ENCODE measurements at places on chromosomes 13 and 19.
A peak's percentile ranks its signal among the peaks of the same experiment; 100 is the strongest.

DNA sequence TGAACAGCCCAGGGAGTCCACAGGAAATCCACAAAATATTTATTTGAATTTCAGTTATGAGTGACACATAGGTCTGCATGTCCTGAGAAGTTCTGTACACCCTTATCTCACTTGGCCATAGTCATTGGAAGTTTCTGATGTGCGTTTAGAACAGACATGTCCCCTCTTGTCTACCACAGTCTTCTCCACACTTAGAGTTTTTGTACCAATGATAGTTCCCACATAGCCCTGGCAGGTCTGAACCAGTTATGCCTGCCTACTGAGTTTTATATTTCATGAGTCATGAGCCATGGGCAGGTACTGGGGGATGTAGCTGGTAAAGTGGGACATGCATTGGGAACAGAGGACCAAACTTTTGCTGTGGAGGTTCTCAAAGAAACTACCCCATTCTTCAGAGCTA is 11.3 kb downstream of the ZNF132 start:
- no peak for DNase-seq

DNA sequence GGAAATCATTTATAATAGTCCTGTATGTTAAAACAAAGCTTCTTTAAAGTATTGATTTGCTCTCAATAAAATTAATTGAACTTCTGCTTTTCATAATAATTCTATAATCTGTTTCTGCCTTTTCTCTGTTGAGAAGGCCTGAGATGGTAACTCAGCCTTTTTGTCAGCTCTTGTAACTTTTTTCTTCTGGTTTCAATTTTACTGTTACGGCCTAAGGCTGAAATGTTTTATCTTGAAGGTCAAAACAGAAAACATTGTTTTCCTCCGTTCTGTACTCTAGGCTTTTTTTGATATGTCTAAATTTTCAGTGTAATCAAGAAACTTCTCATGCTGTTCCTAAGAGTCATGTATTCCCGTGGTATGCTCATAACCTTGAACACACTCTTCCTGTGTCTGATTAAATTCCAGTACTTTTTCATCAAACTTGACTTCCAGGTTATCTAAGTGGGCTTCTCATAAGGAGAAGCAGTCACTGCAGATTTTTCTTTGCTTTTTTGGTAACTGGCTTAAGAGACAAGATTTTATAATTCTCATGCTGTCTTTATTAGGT is 7.6 kb upstream of the NAXD start:
- no peak for DNase-seq

DNA sequence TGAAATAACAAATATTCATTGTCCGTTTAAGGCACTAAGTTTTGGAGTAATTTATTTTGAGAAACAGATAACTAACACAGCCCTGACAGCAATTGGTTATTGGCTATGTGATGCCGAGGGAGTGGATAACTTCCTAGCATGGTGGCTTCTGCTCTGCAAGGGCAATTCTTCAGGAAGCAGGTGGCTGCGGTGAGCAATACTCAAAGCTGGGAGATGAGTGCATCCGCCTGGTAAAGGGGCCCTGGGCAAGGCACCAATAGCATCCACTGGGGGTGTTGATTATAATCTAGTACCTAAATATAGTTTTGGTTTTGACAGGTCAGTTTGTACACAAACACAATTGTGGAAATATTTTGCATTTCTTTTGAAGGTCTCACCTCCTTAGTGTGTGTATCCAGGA is 41.0 kb downstream of the CCDC70 start:
- no peak for DNase-seq

DNA sequence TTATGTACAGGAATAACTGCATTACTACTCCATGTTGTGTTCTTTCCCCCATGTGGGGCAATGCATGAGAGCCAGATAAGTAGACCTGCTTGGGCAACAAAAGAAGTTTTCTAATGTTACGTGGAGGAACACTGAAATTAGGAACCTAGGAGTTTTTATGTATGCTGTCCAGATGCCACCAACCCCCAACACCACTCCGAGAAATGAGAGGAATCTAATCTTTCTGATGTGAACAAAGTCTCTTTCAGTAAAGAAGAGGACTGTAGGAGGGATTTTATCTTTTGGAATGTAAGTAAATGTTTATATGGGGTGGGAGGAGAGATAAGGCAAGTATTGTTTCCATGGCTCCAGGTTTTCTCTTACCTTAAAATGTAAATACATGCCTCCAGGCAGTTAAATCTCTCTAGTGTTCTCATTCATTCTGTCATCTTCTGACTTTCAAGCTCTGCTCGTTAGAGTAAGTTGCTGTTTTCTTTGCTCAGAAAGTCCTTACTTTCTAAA is 820.6 kb downstream of the PCDH17 start:
- no peak for DNase-seq

- no peak for DNase-seq
These were observed 251.0 kb downstream of the KLF12 start for GRCh38 chr13:73883162-73883561.

GRCh38 chr19:53871454-53871853 is 3.8 kb downstream of the MYADM start:
- no peak for DNase-seq

DNA sequence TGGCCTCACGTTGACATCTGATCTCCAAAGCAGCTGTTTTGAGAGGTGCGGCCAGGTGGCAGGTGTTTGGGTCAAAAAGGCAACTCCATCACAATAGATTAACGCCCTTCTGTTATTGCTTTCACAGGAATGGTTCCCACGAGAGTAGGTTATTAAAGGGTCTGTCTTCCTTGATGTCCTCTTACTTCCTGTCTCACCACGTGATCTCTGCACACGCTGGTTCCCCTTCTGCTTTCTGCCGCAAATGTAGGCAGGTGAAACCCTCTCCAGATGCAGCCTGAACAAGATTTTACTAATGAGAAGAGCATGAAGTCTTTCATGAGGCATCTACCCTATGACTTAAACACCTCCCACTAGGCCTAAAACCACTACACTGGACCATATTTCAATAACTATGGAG is 22.8 kb upstream of the ZNF564 start:
- no peak for DNase-seq

- no peak for DNase-seq
These were observed 17.9 kb downstream of the BTBD2 start for GRCh38 chr19:1997353-1998233.

- DNase-seq, result no peak
These were observed 181.4 kb upstream of the TUBA3C start for GRCh38 chr13:19362946-19363510.

DNA sequence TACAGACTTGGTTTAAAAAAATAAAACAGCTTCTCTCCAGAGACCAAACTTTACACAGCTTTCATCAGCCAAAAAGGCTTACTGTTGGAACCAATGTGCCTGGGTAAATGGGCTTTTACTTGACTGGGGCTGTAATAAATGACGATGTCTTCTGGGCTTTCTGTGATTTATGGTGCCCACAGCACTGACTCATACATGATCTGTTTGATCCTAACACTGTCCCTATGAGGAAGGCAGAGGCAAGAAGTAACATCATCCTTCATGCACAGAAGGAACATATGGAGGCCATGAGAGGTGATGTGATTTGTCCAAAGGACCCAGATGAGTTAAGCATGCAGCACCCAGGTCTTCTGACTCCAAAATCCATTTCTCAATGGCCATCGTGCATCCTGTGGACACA is 77.4 kb downstream of the DOCK9 start:
- DNase-seq, result no peak

DNA sequence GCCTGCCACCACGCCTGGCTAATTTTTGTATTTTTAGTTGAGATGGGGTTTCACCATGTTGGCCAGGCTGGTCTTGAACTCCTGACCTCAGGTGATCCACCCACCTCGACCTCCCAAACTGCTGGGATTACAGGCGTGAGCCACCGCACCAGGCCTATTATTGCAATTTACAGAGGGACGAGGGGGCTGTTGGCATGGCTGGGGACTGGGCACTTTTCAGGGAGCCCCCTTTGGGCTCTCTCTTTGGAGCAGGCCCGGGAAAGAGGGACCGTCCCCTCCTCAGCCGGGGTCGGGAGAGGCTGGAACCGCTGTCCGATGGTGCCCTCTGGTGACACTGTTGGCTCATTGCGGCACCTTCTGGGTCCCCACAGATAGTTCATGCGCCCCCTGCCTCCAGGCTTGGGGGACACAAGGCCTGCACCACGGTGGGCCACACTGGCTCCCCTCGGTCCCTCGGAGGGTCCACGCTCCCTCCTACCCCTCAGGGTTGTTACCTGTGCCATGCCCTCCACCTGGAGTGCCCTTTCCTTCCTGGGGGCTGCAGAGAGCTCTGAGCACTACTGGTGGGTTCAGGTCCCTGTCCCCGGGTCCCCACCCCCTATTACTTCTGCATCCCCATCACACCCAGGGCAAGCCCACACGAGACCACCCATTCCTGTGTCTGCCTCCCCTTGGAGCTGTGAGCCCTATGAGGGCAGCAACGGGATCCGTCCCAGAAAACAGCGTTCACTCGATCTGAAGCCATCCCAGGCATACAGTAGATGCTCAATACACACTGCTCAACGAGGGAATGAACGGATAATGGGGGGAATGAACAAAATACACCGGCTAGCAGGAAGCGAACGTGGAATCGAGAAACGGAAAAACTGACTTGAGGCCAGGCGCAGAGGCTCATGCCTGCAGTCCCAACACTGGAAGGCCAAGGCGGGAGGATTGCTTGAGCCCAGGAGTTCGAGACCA is 12.5 kb downstream of the FEM1A start:
- DNase-seq, result peak; percentile 38

GRCh38 chr13:89239361-89240127 is 1568.4 kb downstream of the SLITRK5 start:
- no peak for DNase-seq

GRCh38 chr19:39307046-39307821 is 11.0 kb downstream of the IFNL1 start:
- DNase-seq, result no peak

GRCh38 chr19:39277598-39277997 is 9.4 kb downstream of the IFNL2 start:
- DNase-seq, result no peak

GRCh38 chr13:104831831-104832230 is 1703.6 kb downstream of the EFNB2 start:
- no peak for DNase-seq

GRCh38 chr19:15893477-15893876 is 4.4 kb downstream of the CYP4F2 start:
- no peak for DNase-seq

DNA sequence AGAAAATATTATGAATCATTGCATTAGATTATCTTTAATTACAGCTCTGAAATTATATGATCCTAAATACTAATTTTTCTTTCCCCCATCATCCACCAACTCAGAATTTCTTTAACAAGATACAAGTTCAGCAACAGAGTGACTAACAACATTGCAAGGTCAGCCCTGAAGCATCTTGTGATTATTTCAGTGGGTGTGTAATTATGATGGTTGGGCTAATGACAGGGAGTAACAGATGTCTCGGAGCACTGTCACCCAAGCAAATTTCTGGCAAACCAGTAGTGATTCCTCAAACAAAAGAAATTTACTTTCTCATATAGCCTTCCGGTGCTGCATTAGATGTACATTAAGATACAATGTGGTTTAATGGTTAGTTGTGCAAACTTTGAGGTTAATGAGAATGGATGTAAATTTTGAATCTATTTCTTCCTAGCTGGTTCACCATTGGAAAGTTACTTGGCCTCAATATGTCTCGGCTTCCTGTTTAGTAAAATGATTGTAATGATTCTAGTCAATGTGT is 238.9 kb downstream of the ITGBL1 start:
- no peak for DNase-seq

- no peak for DNase-seq
These were observed 38.7 kb downstream of the SKA3 start for GRCh38 chr13:21137696-21138095.

GRCh38 chr13:40756042-40756441 is 14.9 kb downstream of the MRPS31 start:
- DNase-seq, result no peak

- no peak for DNase-seq
These were observed 81.3 kb downstream of the SPACA7 start for GRCh38 chr13:112457485-112457884.

DNA sequence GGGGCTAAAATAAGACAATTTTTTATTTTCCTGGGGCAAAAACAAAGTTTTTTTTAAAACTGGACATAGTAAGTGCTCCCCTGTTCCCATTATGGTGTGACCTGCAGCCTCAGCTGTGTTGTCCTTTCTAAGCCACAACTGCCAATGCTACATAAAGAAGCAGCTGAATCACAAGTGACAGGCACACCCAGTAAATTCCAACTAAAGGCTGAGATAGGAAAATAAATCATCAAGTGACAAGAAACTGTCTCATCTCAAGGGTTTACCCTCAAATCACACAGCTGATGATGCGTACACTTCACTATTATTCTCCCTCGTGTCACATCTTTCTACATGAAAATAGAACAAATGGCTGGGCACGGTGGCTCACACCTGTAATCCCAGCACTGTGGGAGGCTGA is 28.7 kb downstream of the STK24 start:
- DNase-seq, result no peak

DNA sequence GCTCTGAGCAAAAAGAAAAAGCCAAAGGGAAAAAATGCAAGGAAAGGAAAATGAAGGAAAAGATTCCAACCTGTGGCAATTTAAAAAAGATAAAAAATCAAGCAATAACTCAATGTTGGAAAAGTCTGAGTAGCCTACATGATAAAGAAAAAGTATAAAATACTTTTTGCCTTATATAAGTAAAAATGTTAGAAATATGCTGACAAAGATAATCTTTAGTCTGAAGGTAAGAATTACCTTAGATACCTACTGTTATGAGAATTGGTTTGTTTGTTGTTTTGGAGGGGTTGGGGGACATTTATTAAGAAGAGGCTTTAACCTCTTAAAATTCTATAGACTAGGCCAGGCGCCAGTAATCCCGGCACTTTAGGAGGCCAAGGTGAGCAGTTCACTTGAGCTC is 29.7 kb upstream of the CPB2 start:
- DNase-seq, result no peak

GRCh38 chr19:4453232-4454179 is 4.1 kb downstream of the UBXN6 start:
- no peak for DNase-seq

DNA sequence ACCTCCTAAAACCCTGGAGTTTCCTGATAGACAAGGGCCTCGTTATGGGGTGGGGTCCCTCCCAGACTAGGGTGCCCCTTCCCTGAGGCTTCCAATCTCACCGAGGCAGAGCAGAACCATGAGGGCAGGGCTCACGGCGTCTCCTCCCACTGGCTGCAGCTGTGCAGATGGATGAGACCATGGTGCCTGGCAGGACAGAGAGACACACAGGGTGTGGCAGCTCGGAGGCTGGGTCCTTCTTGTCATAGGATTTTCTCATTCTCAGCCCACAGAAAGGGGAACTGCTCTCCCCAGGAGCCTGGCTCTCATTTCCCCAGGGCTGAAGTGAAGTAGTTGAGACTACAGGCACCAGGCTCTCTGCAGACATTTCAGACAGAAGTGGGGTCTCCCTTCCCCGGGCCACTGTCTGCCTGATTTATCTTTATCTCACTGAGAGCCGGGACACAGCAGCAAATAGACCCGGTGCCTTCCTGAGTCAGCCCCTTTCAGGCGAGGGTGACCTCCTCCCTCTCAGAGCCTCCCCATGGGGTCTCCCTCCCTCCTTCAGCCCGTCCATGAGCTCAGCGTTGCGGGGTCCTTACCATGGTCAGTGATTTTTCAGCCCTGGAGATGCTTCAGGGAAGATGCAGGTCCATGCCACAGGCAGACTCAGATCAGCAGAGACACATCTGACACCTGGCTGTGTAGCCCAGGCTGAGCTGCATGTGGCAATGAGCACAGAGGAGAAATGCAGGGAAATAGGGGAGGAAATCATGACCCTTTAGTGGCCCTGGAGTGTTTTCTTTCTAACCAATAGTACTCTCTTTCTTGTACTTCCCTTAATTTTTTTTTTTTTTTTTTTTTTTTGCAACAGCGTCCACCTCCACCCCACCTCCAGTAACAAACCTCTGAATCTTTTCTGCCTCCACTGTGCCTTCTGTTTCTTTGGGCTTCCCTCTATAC is at the start of gene LILRA5:
TSS of gene LILRA5 (minus strand) at position 731 of the 942 bp plus-strand sequence. CDS start at position 584, 147 bp downstream.
- no peak for DNase-seq

- no peak for DNase-seq
These were observed 79.5 kb downstream of the MYO16 start for GRCh38 chr13:108708921-108709320.

Data from Caki2 (cell line).